ENCODE measurements at places on chromosomes 1 and 21. TPM values are rescaled to one million over a fixed set of nuclear protein-coding genes. Genes with fewer than 3 reads are reported as not detected.

WNT4 gene
- not detected for total RNA-seq

C4BPA gene
- total RNA-seq = 0.33 TPM

OR2T33 gene
- not detected for total RNA-seq

RABGGTB gene
- total RNA-seq = 53.7 TPM

PRDM16 gene
- 80.7 TPM for total RNA-seq

HMCN1 gene
- 24.2 TPM for total RNA-seq

FLG2 gene
- not detected for total RNA-seq

GJA8 gene
- not detected for total RNA-seq

FAM151A gene
- total RNA-seq = not detected

ZMPSTE24 gene
- 51.1 TPM for total RNA-seq

MROH7 gene
- 16.3 TPM for total RNA-seq

DNA sequence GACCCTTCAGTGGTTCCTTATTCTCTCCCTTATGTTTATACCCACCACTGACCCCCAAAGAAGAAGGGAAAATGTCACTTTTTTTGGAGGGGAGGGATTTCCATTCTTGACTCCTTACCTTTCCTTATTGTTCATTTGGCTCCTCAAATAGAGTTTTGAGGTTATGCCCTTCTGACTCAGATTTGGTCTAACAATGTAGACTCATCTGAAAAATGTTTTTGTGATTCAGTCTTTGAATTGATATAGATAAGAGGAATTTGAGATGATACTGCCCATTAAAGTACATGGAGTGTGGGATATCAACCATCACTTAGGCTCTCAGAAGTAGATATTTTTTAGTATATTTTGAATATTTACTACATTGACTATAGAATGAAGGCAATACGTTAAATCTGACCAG is 16.1 kb downstream of the USP1 start:
- DNase-seq = no peak

GRCh38 chr1:230781594-230781993 is 34.4 kb downstream of the CAPN9 start:
- no peak for DNase-seq

- DNase-seq = no peak
Measured at GRCh38 chr1:51061231-51061918, 40.7 kb upstream of the C1orf185 start.

DNA sequence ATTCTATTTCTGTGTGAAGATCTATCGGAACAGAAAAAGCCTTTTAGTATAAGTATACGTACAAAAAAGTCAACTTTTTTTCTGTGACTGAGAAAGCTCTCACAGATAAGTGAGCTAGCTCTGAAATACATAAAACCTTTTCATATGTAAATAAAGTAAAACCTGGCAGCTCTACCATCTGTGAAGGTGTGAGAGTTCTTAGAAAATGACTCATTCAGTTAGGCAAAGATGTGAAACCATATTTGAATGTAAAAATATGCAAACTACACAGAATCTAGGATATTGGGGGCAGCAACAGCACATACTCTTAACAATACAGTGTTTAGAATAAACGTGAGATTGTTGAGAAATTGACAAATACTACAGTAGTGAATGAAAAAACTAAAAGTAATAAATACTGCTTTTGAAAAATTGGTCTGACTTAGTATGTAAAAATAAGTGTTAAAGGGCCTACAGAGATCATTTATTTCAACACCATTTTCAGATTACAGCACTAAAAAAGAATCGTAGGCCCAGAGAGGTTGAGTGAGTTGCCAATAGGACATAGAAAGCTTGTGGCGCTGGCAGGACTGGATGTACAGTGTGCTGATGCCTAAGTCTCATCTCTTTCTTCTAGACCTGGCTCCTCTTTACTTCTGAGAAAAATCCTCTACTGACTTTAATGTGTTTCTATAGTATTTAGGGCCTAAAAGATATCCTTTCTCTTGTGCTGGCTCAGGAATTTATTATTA is 19.8 kb downstream of the ATP6V1G3 start:
- DNase-seq = no peak

DNA sequence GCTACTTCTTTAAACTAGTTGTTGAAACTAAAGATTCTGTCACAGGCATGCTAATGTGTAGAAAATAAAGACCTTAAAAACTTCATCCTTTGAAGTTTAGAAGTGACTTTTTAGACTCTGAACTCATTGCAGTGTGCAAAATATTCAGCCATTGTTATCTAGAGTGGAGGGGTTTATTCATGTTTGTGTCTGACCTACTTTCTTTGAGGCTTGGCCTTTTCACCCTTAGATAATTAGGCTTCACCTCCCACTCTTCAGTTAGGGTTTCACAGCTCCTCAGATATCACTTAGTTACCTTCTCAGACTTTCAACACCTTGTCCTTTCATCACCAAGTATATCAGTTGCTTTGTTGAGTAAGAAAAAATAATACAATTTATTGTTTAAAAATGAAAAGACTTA is 75.9 kb downstream of the IVNS1ABP start:
- DNase-seq = no peak

DNA sequence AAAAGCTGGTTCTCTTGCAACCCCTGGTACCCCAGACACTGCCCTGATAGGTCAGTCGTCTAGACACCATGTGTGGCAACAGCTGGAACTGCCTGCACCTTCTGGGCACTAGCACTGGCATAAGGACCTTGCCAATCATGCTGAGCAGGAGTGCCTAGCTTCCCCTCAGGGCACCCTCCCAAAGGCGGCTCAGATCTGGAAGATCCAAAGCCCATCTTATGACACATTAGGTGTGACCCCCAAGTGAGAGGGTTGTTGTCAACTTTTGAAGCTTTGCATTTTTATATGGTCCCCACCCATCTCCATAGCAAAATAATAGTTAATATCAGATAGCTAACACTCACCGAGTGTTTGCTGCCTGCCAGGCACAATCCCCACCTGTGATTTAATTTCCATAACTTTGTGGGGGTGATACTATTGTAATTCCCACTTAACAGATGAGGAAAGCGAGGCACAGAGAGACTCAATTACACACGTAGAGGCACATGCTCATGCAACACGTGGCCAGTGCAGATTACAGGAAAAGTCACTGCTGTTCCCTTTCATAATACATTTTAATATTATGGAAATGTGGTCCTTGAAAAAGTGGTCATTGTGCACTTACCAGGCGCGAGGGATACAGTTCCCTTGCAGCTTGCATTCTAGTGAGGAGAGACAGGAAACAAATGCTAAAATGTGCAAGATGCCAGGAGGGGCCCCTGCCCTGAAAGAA is 25.8 kb downstream of the EXOC8 start:
- no peak for DNase-seq

GRCh38 chr1:54218883-54219687 is 19.1 kb downstream of the MRPL37 start:
- no peak for DNase-seq

DNA sequence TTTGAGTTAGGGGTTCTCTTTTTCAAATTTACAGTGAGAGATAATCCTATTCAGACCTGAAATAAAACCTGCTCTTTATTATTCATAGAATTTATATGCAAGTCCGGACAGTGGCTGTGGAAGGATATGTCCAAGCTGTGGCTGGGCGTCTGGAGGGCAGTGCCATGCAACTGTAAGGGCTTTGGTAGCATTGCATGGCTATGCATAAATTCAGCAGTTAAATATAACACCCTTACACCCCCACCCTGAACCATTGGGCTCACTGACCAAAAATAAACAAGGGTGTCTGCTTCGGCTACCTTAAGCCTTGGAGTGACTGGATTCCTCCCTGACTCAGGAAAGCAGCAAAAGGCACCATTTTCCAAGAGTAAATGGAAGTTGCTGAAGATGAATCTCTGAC is 5.4 kb downstream of the CHTOP start:
- DNase-seq = no peak

DNA sequence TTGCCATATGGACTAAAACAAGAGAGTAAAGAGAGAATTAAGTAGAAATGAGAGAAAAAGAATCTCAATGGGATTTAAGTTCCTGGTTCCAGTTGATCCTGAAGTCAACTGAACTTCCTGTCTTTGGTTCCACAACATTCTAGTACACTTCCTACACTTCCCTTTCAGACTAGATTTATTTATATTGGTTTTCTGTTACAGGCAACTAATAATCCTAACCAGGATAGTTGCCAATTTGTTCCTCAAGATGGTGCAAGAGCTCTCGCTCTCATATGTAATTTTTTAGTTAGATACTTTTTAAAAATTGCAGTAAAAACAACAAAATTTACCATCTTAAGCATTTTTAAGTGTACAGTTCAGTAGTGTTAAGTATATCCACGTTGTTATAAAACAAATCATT is 28.8 kb upstream of the TRIM45 start:
- DNase-seq = no peak

DNA sequence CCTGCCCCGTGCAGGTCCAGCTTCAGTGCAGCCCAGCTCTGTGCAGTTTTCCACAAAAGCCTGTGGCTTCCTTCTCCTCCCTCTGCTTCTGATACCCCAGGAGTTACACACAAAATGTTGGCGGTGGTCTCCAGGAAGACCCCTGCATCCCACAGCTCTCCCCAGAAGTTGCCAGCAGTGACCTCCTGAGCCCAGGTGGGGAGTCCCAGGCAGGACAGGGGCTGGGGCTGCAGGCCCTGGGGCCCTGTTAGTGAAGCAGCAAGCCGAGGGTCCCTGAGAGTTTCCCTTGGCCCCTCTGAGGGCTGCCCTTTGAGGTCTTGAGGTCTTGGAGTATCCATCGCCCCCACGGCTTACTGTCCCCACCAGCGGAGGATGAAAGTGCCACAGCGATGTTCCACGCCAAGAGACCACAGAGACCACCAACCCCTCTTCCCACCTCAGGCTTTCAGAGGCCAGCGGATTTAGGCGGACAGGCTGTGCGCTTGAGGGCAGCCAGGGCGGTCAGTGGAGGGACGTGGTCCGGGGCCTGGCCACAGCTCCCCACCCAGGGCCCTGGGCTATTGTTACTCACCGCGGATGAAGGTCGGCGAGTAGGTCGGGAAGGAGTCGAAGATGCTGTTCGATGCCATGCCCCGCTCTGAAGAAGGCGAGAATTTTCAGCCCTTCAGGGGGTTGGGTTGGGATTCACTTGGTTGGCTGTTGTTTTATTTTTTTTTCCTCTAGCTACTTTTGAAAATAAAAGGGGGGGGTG is 34.0 kb upstream of the RUNX3 start:
- no peak for DNase-seq

DNA sequence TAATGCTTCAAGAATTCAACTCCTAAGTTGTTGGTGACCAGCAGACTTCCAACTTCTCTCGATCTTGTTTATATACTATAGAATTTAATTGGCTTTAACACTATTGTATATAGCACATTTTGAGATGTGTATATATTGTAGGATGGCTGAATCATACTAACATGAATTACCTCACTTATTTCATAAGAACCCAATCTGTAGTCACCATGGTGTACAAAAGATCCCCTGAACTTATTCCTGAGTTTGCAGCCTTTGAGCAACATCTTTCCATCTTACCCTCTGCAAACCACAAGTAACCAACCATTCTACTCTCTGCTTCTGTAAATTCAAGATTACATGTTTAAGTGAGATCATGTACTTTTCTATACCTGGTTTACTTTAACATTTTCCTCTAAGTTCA is 12.3 kb downstream of the ZP4 start:
- DNase-seq = no peak

GRCh38 chr1:172212124-172212523 is 208.4 kb upstream of the C1orf105 start:
- no peak for DNase-seq

GRCh38 chr1:109477821-109478220 is 5.9 kb upstream of the ATXN7L2 start:
- no peak for DNase-seq

DNA sequence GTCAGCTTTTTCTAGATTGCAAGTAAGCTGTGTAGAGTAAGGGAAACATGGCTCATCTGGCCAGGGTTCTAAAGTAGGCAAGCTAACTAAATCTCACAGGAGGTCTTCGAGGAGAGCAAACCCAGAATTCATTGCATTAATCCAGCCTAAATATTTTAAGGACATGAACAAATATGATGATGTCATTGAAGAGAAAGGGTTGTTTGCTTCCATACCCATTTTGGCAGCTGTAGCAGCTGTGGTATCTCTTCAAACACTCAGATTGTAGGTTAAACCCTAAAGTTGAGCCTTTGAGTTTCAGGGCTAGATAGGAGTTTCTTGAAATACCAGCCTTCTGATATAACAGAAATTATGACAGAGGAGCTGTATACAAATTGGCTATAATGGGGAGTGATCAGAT is 200.5 kb upstream of the C1orf105 start:
- no peak for DNase-seq

GRCh38 chr21:41564871-41565274 is 56.9 kb upstream of the TMPRSS2 start:
- DNase-seq = no peak

DNA sequence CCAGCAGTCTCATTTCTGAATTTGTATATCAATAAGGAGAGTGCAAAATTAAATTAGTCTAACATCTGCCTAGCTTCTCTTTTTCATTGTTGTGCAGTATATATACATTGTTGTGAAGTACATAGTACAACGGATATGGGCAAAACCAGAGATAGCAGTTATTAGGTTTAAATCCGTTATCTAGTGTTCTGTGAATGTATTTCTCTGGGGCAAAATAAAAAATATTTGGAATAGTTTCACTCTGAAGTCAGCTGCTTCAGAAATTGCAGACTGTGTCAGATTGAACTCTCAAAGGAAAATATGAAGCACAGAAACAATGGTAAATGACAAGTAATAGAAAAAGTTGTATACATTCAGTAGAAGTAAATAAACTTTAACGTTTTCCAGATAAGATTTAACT is 836.5 kb upstream of the CXADR start:
- no peak for DNase-seq

- DNase-seq = no peak
Measured at GRCh38 chr1:172778456-172779455, 119.9 kb downstream of the FASLG start.

GRCh38 chr1:216210081-216210480 is 213.2 kb downstream of the USH2A start:
- DNase-seq = no peak

DNA sequence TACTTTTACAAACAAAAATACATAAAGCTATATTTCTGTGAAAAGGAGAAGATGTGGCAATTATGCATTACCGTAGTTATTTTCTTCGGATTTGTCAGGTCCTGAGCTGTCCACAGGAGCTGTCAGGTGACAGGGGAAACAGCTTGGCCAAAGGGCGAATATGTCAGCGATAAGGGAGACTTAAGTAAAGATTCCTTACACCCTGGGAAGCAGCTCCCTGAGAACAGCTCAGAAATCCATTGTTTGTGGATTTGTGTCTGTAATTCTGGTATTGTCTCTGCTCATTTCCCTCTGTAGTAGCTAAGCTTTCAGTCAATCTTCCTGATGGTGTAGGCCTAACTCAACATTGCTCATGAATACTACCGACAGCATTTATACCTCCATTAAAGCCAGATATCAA is 7.1 kb upstream of the CD34 start:
- DNase-seq = no peak

GRCh38 chr1:20612221-20612746 is 21.0 kb upstream of the PINK1 start:
- no peak for DNase-seq

GRCh38 chr1:183794088-183794487 is 10.8 kb upstream of the RGL1 start:
- no peak for DNase-seq

DNA sequence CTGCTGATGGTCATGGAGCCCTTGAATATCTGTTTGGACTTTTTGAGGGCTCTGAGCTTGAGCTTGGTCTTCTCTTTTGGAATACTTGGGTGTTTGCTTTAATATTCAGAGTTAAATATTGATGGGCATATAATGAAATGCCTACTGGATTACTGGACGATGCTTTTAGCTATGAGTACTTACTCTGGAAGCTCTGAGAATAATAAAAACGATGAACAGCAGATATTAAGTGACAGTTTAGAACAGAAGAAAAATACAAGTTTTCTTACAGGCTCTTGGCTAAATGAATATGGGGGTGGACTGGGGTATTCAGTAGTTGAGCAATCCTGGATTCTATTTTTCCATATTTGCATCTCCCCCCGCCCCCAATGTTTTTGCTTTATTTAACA is 20.7 kb downstream of the GALNT2 start:
- DNase-seq = no peak

Measured in aorta (tissue), 5 donors.